ENCODE measurements at places on chromosomes 1 and 21.

- peak; percentile 67 for DNase-seq
Observed at GRCh38 chr1:52927212-52928014, at the start of gene SCP2. Gene SCP2, plus strand, starts transcription at chr1:52927276. Its CDS starts 121 bp downstream, at chr1:52927397.

DNA sequence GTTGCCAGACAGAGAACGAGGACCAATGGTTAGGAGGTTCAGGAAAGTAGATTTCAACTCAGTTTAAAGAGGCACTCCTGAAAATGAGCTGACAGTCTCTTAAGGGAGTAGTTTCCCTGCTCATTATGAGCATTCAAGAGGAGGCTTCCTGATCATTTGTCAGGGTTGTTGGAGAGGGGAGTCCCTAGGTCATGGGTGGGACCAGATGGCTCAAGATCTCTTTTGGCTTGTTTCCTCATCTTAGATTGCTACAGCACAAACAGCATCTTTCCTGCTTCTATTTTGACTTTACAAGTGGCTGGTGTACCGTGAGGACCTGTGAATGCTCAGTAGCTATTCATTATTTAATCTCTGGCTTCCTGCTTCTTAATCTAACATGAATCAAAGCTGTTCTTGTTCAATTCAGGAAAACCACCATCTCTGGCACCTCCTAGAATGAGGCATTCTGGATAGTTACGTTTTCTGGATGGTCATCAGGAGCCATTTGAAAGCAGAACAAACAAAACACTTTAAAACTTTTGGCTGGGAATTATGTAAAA lies 47.6 kb downstream of the PEX14 start:
- DNase-seq: no peak

DNA sequence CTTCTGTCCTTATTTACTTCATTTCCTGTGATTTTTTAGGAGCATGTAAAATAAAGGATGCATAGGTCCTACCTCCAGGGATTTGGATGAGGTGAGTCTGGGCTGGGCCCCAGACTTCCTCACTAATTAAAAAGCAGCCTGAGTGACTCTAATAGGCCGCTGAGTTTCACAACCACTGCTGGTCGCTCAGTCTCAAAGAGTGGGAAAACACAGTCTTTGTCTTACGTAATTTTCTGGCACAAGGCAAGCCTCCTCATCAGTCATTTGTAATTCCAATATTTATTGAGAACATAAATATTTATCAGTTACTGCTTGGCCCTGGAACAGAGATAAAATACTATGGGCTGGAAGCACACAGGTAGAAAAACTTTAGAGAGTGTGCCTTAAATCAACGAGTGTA lies 195.4 kb upstream of the RUNX1 start:
- no peak for DNase-seq

- no peak for DNase-seq
Observed at GRCh38 chr1:233299450-233299849, 3.9 kb upstream of the PCNX2 start.

DNA sequence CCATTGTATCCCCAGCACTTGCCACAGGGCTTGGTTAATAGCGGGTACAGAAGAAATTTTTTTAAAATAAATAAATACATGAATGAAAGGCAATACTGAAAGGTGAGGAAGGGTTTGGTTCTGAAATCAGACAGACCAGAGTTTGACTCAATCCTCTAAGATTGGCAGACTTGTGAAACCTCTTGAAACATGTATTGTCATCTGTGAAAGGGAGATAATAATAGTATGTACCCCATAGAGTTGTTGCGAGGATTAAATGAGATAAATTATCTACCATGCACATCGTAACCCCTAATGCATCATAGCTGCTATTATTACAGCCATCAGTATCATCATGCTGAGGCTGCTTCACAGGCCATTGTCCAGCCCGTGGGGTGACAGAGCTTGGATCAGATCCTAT lies 41.4 kb downstream of the S1PR1 start:
- DNase-seq: no peak

- no peak for DNase-seq
Observed at GRCh38 chr1:25854554-25854953, 4.7 kb downstream of the AUNIP start.
